Hematopoietic multipotent progenitor cell treated with erythropoietin and hydrocortisone succinate and interleukin-3 and kit ligand, for 8 days (in vitro differentiated cells): ENCODE measurements at places on chromosomes 4 and X.

DNA sequence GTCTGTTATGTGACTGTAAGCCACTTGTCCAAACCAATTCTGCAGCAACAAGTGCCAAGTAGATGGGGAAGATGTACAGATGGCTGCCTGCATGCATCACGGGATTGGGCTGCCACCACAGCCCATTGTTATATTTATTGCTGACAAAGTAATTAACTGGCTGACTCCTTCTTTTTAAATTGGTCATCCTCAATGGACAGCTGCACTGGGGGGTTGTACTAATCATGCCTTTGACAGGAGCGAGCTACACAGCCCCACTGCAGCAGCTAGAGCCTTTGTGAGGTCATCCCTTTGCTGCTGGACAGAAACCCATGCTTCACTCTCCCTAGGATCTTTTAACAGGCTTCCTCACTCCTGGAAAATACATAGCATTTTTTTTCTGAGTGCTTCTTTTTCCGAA, 146.7 kb upstream of the CXXC4 start:
- DNase-seq: no peak

GRCh38 chr4:173128199-173128890, 40.3 kb upstream of the GALNT7 start:
- no peak for DNase-seq

DNA sequence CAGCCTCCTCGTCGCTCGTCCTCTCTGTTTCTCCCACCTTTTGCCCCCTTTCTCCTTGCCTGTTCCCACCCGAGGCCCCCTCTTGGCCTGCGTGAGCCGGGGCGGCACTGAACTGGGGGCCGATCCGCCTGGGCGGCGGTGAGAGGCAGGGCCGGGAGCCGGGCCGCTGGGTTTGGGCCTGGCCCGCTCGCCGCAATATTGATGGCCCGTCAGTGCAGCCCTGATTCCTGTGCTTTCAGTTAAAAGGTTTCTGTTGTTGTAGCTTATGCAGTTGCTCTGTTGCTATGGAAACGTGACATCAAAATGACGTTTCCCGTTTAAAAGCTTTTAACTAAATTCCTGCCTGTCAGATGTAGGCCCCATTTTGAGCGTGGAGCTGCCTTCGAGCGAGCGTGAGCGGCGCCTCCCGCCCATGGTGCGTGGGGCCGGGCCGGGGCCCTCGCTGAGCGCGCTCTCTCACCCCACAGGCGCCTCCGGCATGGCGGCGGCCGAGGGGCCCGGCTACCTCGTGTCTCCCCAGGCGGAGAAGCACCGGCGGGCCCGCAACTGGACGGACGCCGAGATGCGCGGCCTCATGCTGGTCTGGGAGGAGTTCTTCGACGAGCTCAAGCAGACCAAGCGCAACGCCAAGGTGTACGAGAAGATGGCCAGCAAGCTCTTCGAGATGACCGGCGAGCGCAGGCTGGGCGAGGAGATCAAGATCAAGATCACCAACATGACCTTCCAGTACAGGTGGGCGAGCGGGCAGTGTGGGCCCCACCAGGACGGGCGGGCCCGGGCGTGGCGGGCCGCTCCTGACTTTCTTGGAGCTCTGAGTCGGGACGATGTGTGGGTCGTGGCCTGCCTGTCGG, at the start of gene MSANTD1:
Gene MSANTD1 (plus strand): TSS at position 349 of the 851 bp plus-strand sequence. CDS start 64 bp downstream, at position 413.
- DNase-seq: no peak

- DNase-seq: no peak
Measured at GRCh38 chrX:56762220-56762619, 33.2 kb downstream of the NBDY start.

- DNase-seq: no peak
Measured at GRCh38 chrX:39983715-39984114, 114.0 kb downstream of the BCOR start.
